ENCODE measurements at places on chromosomes 2 and 18. TPM values are rescaled to one million over a fixed set of nuclear protein-coding genes. Genes with fewer than 3 reads are reported as not detected.

DNA sequence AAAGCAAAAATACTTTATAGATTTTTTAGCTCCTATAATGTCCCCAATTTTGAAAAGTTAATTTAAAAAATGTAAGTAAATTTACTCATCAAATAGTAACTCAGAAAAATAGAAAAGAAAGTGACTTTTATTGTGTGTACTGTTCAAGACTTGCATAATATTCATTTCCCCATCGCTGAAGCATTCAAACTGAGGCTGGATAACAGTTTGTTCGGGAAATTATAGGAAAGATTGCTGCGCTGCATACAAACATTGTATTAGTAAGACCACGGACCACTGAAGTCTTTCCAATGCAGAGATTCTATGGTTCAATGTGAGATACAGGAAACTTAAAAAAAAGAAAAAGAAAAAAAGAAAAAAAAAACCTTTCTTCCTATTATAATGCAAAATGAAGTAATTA lies 10.4 kb downstream of the STK17B start:
- no peak for DNase-seq

The SERPINB10 gene
- polyA plus RNA-seq: 0.04 TPM

GRCh38 chr18:70907673-70908072 lies 618.8 kb downstream of the SOCS6 start:
- DNase-seq: no peak

DNA sequence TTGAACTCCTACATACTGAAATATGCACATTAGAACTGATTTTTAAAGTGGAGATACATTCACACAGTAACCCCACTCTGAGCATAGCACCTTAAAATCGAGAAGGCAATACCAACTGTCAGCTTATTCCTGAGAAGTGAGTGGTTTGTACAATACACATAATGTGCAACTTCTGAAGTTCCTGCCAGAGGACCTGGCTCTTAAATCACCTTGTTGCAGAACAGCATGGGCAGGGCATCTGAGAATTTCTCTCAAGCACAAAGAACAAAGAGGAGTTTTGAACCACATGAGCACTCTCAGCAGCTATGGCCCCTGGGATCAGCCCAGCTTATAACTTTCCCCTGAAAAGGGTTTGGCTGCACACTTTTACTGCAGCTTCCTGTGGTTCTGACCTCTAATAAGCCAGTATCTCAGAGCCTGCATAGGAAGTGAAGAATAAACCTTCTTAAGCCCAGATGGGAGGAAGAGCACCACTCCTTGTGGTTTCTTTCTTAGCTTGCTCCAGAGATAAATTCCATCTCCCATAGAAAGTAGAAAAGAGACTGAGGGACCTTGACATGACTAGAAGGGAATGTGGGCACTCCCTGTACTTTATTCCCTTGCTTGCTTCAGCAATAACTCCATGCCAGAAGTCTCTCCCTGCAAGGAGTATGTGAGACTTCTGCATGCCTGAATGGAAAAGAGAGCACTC lies 862.3 kb downstream of the SUCLG1 start:
- no peak for DNase-seq

The GCA gene
- 37.6 TPM for polyA plus RNA-seq

DNA sequence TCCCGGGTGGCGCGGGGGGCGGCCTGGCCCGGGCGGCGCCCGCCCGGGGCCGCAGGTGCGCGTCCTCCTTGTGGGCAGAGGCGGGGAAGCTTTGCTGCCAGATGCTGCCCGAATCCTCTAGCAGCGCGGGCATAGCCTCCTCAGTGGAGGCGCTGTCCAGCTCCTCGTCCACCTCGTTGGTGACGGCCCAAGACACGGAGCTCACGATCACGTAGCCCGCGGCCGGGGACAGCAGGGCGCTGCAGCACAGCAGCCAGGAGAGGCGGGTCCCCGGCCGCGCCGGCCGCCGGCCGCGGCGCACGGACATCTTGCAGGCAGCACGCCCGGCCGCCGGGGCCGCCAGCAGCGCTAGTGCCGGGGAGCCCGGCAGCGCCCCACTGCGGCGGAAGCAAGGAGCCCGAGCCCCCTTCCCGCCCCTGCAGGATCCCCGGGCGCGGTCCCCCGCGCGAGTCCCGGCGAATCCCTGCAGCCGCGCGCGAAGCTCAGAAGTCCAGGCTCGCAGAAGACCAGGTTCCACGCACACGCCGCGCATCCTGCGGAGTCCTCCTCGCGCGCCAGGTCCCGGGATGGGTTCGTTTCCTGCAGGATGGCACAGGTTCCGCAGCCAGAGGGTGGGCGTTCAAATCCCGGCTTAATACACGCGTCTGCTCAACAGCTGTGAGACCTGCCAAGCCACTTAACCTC lies at the start of gene CREG2:
Gene CREG2, minus strand, starts transcription at position 353 of the 684 bp plus-strand sequence. Its CDS starts 46 bp downstream, at position 307.
- peak; percentile 50 for DNase-seq
